ENCODE measurements at places on chromosomes 3 and 15. TPM values are rescaled to one million over a fixed set of nuclear protein-coding genes. Genes with fewer than 3 reads are reported as not detected.

- H3K27me3 ChIP-seq = no peaks in the 10 kb centered on the region
- no peaks in the 10 kb centered on the region for H3K4me1 ChIP-seq
- no peak for DNase-seq
- no peak overlapping the region for H3K27ac ChIP-seq
- peaks cover 18% of the 10 kb centered on the region for H3K36me3 ChIP-seq
Measured at GRCh38 chr3:125079675-125080045, 23.9 kb upstream of the HEG1 start.

DNA sequence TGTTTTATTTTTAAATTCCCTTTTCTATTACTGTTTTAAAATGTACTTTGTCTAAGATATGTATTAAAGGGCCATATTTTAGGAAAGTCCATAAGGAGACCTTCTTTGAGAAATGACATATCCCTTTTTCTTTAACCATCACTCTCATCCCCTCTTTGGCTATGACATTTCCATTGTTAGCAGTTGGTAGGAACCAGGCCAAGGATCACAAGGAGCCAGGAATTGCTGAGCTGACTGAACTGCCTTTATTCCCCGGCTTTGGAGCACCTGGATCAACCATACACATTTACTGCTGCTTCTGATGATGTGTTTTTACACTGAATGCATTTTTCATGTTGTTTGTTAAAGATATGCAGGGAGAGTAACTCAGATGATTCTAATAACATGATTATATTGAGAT is 79.7 kb downstream of the HHLA2 start:
- H3K27me3 ChIP-seq = no peaks in the 10 kb centered on the region
- H3K4me1 ChIP-seq = no peaks in the 10 kb centered on the region
- no peak overlapping the region for H3K27ac ChIP-seq

DNA sequence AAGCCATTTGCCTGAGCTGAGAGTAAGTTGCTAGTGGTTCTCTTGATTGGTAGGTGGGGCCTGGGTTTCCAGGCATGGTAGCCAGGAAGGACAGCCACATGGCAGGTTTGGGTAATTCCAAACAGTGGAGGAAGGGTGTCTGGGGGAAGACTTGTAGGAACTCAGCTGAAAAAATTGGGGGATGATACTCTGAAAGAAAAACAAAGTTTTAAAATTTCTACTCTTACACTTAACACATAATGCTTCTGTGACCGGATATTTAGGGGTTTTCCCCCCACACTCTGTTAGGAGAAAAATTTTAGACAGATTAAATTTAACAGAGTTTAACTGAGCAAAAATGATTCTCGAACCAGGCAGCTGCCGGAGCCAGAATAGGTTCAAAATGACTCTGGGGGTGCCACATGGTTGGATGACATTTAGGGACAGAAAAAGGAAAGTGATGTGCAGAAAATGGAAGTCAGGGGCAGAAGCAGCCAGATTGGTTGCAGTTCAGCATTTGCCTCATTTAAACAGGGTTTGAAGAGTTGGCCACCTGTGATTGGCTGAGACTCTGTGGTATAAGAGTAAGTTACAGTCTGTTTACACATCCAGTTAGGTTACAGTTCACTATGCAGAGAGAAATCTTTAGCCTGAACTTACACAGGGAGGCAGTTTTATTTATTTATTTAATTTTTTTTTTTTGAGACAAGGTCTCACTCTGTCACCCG is 8.1 kb downstream of the B2M start:
- H3K4me1 ChIP-seq = no peaks in the 10 kb centered on the region
- DNase-seq = peak; percentile 40
- H3K36me3 ChIP-seq = peaks cover 42% of the 10 kb centered on the region
- H3K4me3 ChIP-seq = no peak overlapping the region
- H3K27me3 ChIP-seq = no peaks in the 10 kb centered on the region
- no peak overlapping the region for H3K27ac ChIP-seq

DNA sequence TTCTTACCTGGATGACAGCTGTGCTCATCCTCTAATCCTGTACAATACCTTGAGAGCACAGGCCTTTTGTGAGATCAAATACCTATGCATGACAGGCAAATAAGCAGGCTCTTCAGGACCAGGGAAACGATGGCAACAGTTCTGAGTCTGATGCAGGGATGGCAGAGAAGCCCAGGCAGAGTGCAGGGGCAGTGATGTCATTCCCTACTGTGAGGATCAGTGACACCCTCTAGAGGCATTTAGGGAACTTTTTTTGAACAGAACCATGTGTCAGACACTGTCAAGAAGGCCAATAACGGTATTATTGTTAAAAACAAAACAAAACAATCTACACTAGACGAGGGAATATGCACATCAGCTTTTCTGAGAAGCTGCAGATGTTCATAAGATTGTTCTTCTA is 314.8 kb upstream of the CTDSPL start:
- no peak overlapping the region for H3K4me3 ChIP-seq
- H3K4me1 ChIP-seq = peaks cover 7% of the 10 kb centered on the region
- no peak overlapping the region for H3K27ac ChIP-seq
- H3K27me3 ChIP-seq = no peaks in the 10 kb centered on the region
- H3K36me3 ChIP-seq = peaks cover 24% of the 10 kb centered on the region
- DNase-seq = no peak

DNA sequence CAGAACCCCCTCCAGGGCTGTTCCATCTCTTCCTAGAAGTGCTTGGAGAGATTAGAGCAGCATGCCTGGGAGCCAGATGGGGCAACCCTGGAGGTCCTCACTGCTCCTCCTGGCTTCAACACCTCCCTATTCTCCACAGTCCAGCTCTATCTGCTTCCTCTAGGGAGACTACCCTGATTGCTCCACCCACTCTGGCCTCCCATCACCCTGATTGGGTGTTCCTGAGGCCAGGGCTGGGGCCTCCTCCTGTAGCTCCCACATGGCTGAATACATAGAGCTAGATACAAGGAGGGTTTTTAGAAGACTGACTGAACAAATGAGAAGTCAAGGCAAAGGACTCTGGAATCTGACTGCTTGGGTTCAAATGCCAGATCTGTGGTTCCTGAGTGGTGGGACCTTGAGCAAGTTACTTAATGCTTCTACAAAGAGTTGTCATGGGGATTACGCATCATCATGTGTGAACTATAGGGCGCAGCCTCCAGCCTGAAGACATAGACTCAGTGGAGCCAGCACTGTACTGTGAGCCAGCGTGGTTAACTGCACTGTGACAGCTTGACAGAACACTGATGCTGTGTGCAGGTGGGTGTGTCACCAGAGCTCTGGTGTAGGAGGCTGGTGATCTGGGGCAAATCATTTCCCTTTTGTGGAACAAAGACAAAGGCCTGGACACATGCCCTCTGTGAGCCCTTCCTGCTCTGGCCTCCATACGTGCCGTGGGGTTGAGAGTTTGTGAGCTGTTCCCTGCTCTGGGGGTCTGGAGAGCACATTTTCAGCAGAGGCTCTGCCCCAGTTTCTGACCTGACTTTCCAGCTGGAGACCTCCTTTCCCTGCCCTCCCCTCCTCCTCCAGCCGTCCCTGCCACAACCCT is 74.8 kb downstream of the SCN5A start:
- H3K27ac ChIP-seq = no peak overlapping the region
- no peak for DNase-seq
- H3K36me3 ChIP-seq = no peaks in the 10 kb centered on the region
- no peaks in the 10 kb centered on the region for H3K27me3 ChIP-seq

DNA sequence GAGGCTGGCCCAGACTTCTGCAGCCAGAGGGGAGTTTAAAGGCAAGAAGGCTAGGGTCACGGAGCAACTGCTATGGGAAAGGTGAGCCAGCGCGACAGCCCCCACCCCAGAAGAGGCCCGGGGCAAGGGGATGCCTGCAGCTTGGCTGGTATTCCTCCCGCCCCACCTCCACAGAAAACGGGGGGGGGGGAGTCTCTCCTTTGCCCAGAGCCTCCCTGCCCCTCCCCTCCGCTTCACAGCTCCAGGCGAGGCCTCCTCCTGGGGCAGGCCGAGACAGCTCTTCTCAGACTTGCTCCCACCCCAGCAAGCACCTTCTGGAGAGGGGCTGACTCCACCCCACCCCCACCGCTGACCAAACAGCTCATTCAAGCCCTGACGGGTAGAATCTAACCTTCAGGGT is 13.4 kb downstream of the ANP32A start:
- no peak overlapping the region for H3K27ac ChIP-seq
- H3K36me3 ChIP-seq = peaks cover 15% of the 10 kb centered on the region
- no peaks in the 10 kb centered on the region for H3K27me3 ChIP-seq
- H3K4me3 ChIP-seq = no peak overlapping the region

- H3K27ac ChIP-seq = no peak overlapping the region
- H3K36me3 ChIP-seq = no peaks in the 10 kb centered on the region
- no peaks in the 10 kb centered on the region for H3K27me3 ChIP-seq
- DNase-seq = peak; percentile 36
- no peak overlapping the region for H3K4me3 ChIP-seq
Measured at GRCh38 chr3:185365291-185366073, 2.5 kb downstream of the MAP3K13 start.

- H3K4me1 ChIP-seq = no peaks in the 10 kb centered on the region
- no peaks in the 10 kb centered on the region for H3K36me3 ChIP-seq
- no peak overlapping the region for H3K27ac ChIP-seq
- peaks cover 7% of the 10 kb centered on the region for H3K27me3 ChIP-seq
Measured at GRCh38 chr15:68939501-68939900, 9.2 kb downstream of the SPESP1 start.

DNA sequence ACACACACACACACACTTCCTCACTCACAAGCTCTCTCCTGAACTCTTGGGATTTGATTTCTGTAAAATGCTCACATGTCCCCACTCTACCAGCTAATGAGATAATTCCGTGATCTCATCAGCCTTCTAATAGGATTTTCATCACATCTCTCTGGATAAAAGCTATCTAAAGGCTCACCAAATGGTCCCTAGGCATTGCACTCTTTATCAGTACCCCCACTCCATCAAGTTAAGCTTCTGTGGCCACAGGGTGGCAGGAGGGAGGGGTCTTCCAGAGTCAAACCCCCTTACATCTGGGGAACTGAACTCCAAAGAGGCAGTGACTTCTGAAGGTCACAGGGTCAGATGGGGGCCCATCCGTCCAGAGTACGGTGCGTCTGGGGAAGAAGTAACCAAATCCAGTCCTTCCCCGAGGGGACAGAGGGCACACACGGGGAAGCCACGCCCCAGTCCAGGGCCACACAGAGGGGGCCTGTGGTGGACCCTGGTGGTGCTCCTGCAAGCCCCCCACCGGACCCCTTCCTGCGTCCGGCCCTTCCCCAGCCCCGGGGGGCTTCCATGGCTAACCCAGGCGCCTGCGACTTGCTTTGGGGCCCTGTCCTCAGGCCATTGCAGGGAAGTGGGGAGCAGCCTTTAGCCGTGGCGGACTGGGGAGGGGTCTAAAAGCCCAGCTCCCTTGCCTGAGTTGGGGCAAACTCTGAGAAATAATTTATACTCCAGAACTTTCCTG is 25.5 kb downstream of the CPN2 start:
- H3K27ac ChIP-seq = no peak overlapping the region
- H3K27me3 ChIP-seq = no peaks in the 10 kb centered on the region
- peaks cover 30% of the 10 kb centered on the region for H3K4me1 ChIP-seq
- DNase-seq = no peak
- no peaks in the 10 kb centered on the region for H3K36me3 ChIP-seq
- no peak overlapping the region for H3K4me3 ChIP-seq

GRCh38 chr3:128994173-128994512 is 267 bp upstream of the CFAP92 start:
- H3K27ac ChIP-seq = no peak overlapping the region
- peaks cover 11% of the 10 kb centered on the region for H3K4me1 ChIP-seq
- DNase-seq = no peak
- H3K4me3 ChIP-seq = peak overlapping the region; percentile 35

- no peaks in the 10 kb centered on the region for H3K27me3 ChIP-seq
- DNase-seq = no peak
Measured at GRCh38 chr15:79678032-79678701, 218.6 kb downstream of the MTHFS start.

- H3K27me3 ChIP-seq = no peaks in the 10 kb centered on the region
- H3K4me1 ChIP-seq = peaks cover 23% of the 10 kb centered on the region
- H3K4me3 ChIP-seq = no peak overlapping the region
- H3K36me3 ChIP-seq = no peaks in the 10 kb centered on the region
- H3K27ac ChIP-seq = no peak overlapping the region
Measured at GRCh38 chr15:38883987-38884386, 319.4 kb upstream of the RASGRP1 start.

DNA sequence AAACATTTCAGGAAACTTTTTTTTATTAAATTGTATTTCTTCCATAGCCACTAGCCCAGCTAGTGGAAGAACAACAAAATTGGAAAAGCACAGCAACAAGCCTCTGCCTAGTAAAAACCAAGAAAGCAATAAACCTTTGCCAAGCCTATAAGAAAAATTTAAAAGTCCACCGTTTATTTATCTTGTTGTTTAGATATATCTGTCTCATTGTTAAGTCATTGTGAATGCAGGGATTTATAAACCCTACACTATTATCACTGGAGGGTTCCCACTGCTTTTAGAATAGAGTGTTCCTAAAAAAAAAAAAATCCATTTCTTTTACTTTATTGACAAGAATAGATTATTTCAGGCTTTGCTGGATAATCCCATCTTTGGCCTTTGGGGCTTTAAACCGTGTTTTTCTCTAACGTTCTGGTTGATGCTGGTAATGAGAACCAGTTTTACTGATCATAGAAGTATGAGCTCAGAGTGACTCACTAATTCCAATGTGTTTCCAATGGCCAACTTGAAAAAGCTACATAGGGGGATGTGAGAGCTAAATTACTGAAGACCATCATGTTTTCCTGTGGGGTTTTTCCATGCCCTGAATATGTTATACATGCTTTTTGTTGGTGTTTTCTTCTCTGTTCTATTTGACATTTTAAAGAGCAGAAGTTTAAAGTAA is 634.1 kb downstream of the RBMS3 start:
- H3K27ac ChIP-seq = no peak overlapping the region
- DNase-seq = no peak
- H3K4me3 ChIP-seq = no peak overlapping the region
- no peaks in the 10 kb centered on the region for H3K27me3 ChIP-seq
- H3K36me3 ChIP-seq = no peaks in the 10 kb centered on the region
- no peaks in the 10 kb centered on the region for H3K4me1 ChIP-seq

DNA sequence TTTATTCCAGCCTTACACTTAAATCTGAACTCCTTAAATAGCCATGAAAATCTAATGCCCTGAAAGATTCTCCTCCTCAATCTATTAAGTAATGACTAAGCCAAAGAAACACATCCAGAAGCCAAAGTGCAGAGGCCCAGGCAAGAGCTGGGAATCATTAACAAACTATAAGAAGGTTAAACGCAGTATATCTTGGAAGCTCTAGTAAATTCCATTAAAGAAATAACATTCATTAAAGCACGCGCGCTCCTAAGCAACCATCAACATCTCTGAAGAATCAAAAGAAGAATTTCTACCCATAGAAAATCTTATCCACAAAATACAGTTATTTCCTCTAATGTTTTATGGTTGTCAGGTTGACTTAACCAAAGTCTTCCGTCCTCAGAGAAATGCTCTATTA is 29.5 kb downstream of the MB21D2 start:
- peak overlapping the region; percentile 12 for H3K4me3 ChIP-seq
- H3K36me3 ChIP-seq = no peaks in the 10 kb centered on the region
- peaks cover 42% of the 10 kb centered on the region for H3K4me1 ChIP-seq
- H3K27me3 ChIP-seq = no peaks in the 10 kb centered on the region

The LYZL4 gene
- not detected for polyA plus RNA-seq

The ERICH6 gene
- 0.09 TPM for polyA plus RNA-seq

The PLA2G4F gene
- 3.6 TPM for polyA plus RNA-seq

The BFSP2 gene
- polyA plus RNA-seq = not detected

The PLOD2 gene
- 92.2 TPM for polyA plus RNA-seq

The MESP2 gene
- 0.30 TPM for polyA plus RNA-seq

The APBA2 gene
- 3.5 TPM for polyA plus RNA-seq

The SLC22A13 gene
- polyA plus RNA-seq = 0.34 TPM

The SLC28A1 gene
- 33.1 TPM for polyA plus RNA-seq

The WDR72 gene
- polyA plus RNA-seq = 0.75 TPM

The EXD1 gene
- 0.01 TPM for polyA plus RNA-seq

The EIF4E3 gene
- 7.7 TPM for polyA plus RNA-seq

The COMMD4 gene
- polyA plus RNA-seq = 79.9 TPM

The MAP6D1 gene
- polyA plus RNA-seq = 1.5 TPM

The CILP gene
- 2.8 TPM for polyA plus RNA-seq

The ZNF501 gene
- polyA plus RNA-seq = 6.1 TPM
